ENCODE measurements at places on chromosomes 4 and X.

- no peak for DNase-seq
These were observed 51.0 kb downstream of the CYTL1 start for GRCh38 chr4:4968161-4968725.

DNA sequence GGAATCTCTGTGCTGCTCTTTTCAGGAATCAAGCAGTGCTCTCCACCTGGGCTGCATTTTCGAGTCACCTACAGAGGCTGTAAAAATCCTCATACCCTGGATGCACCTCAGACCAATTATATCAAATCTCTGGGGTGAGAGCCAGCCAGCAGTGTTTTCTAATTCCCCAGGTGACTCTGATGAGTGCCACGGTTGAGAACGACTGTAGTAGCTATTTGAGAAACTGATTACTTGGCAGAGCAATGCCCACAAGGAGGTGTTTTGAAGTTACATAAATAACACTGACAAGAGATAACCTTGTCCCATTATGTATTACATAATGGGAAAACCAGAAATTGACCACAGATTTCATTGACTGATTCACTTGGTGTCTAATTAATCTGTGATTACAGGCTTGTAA, 46.8 kb downstream of the CLCN4 start:
- no peak for DNase-seq

GRCh38 chr4:178811356-178811755, 1369.1 kb upstream of the AGA start:
- DNase-seq: no peak

DNA sequence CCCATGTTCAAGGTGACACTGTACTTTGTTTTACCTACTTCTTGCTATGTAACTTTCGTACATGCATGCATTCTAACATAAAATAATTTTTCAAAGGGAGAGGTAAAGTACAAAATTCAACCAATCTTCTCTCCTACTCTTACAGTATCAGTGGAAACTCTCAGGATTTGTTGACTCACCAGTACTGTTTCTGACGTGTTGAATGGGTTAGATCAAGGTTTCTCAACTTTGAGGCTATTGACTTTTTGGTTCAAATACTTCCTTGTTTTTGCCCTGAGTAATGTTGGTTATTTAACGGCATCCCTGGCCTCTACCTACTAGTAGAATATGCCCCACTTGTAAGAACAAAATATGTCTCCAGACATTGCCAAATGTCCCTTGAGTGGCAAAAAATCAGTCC, 94.6 kb upstream of the SMAD1 start:
- DNase-seq: no peak

DNA sequence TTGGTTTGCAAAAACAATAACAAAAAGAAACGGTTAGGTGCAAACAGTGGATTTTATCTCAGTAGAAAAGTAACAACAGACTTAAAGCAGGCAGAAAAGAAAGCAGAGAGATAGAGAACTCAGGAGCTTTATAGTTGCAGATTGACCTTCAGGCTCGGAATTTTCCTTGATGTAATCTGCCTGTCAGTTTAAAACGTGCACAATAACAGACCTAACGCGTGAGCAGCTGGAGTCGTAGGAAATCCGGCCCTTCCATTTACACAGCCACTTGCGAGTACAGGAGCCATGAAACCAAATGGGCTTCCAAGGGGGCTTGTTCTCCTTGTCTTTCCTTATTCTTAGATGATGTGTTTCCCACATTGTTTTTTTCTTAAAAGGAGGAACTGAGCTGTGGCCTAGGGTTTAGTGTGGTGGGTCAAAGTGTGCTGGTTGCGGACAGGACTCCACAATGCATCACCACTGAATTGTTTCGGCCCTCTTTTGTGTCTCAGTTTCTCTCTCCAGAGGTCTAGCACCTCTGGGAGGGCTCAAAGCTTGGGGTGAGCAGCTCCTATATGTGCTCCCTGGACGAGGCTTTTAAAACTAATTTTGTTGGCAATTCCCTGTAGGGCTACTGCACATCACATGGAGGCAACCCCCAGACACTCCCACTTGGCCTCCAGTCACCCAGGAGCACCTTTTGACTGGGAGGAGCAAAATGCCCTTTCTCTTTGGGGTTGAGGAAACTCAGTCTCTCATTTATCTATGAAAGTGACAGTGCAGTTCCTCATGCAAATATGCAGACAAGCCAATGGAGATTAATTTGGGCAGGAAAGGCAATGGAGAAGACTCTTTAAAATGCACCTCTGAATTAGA, 13.9 kb upstream of the MPP1 start:
- DNase-seq: no peak

DNA sequence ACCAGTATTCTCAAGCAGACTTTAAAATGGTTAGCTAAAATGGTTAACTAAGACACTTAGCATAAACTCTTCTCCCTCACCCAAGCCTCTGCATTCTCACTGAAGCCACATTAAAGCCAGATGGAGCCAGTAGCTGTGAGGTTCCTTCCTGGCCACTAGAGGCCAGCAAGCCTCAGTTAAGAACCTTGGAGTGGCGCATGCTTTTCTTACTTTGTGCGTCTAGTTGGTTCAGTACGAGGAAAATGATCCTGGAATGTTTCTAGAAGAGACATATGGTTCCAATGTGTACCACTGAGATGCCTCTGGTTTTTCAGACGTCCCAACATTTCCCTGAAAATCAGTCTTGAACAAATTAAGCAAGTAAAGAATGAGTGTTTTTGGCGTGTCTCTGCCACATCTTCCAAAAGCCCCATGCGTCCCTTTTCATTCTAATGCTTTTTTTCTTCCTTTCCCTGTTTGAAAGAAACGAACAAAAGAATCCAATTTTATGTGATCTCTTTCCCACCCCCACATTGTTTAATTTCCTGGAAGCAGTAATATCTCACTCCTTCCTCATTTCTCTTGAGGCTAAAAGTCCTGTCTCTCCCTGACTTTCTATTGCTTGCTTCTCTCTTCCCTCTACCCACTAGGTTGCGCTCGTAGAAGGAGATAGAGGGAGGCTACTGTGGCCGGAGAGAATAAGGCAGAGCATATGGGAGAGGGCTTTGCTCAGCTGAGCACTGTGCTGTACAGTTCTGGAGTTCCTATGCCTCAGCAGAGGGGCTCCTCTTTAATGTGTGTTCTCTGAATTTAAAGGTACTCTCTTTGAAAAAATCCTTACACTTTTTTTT, 82.9 kb upstream of the TAB3 start:
- peak; percentile 22 for DNase-seq

- no peak for DNase-seq
These were observed 55.7 kb downstream of the MSX1 start for GRCh38 chr4:4914965-4915845.

- DNase-seq: no peak
These were observed 61.5 kb upstream of the AP1S2 start for GRCh38 chrX:15915959-15916703.

DNA sequence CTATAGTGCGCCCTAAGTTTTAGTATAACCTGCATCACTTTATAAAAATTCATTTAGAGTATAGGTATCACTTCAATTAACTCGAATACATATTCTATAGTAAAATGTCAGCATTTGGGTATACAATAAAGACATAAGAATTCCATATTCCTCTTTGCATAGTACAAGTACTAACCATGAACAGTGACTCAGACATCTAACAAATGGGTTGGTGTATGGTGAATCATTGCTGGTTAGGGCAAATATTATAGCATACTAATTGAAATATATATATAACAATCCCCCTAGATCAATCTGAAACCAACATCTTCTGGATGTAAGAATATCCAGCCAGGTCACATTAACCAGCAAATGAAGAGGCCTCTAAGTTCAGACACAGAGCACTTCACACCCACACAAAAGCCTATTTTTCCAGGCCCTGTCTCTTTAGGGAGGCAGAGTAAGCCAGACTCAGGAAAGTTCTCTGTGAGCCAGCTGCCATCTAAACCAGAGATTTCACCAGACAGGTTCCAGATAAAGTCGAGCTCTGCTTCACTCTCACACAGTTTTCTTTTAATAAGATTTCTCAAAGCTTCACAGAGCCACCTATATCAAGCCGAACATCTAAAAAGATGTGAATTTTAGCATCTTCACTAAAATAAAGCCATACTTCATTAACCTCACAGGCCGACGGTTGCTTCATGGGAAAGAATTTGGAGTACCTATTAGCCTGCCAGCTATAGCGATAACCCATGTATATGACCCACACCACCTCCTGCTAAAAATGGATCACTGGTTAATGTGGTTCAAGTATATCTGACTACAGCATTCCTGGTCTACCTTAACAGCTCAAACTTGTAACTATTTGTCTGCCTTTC, 200.0 kb upstream of the FTHL17 start:
- no peak for DNase-seq

GRCh38 chr4:53419208-53419607, 41.8 kb downstream of the FIP1L1 start:
- DNase-seq: no peak

DNA sequence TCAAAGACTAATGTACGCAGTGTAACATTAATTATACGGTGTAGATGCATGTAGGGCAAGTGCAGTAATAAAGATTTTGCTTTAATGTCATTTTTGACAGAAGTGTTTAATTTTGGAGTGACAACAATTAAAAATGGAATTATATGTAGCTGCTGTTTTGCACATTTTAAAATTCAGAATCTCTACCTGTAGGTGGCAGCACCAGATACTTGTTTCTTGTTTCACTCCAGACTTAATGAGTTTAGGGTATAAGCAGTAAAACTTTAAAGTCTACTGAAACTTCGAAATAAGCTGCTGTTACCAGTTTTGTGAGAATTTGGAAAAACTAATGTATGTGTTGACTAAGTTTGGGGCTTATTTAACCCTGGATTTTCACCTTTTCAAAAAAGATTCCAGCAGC, 144.9 kb downstream of the POLA1 start:
- peak; percentile 39 for DNase-seq

- DNase-seq: no peak
These were observed 48.9 kb upstream of the TMSB15B start for GRCh38 chrX:103913356-103914020.

DNA sequence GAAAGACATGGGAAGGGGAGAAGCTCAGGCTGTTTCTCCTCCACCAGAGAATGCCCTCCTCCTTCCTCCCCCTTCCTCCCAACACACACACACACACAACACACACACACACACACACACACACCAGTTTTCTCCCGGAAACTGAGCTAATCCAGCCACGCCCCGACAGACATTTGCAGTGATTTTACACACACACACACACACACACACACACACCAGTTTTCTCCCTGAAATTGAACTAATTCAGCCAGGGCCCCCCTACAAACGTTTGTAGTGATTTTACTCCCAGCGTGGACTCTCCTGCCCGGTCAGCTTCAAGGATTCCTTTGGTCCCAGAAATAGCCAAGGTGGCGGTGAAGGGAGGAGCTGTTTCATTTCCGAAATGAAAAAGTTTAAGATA, 32.9 kb upstream of the STX18 start:
- DNase-seq: peak; percentile 27

- no peak for DNase-seq
These were observed 34.1 kb upstream of the ASMTL start for GRCh38 chrX:1486749-1487361.

DNA sequence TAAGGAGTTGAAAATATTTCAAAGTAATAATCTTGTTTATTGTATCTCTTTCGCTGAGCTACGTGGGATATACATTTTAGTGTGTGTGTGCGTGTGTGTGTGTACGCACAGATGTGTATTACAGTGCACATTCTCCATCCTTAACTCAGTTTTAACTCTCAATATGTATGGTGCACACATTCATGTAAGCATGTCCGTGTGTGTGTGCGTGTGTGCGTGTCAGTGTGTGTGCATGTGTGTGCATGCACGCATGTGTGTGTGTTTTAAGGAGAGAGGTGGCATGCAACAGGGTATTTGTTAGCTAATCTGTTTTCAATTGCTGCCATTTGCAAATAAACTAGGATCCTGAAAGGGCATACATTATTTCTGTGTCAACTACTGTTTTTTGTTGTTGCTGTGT, 264.9 kb upstream of the CXorf51A start:
- DNase-seq: no peak

GRCh38 chr4:141669501-141669900, 33.1 kb downstream of the IL15 start:
- no peak for DNase-seq

GRCh38 chrX:73683236-73683859, 120.4 kb downstream of the CHIC1 start:
- DNase-seq: no peak

DNA sequence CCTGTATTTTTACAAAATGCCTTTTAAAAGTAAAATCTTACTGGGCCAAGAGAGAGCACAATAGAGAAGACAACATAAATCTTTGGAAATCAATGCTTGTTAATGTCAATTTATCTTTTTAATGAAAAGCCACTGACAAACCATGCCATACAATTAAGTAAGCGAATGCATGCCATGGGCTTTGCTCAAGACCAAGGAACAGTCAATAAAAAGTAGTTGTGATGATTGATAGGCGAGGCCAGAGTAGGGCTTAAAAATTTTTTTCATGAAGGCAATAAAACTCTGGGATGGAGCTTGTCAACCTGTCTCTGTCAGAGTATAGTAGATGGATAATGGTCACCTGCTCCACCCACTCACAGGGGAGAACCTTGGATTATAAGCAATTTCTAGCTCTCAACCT, 17.5 kb upstream of the GPM6B start:
- DNase-seq: no peak

GRCh38 chrX:6782831-6783230, 247.9 kb upstream of the VCX3A start:
- DNase-seq: no peak

DNA sequence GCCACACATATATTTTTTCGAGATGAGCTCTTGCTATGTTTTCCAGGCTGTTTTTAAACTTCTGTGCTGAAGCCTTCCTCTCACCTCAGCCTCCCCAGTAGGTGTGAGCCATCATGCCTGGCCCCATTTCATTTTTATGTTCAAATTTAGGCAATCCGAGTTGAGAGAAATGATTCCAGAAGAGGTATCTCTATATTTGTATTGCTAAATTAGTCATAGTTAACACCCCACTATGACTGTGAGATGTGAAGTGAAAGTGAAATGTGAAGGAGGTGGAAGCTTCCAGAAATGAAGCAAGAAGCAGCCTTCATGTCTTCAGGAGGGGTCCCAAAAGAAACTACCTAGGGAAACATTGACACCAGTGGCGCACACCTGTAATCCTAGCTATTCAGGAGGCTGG, 17.7 kb downstream of the APELA start:
- DNase-seq: no peak

GRCh38 chrX:29143356-29143755, 556.1 kb downstream of the IL1RAPL1 start:
- no peak for DNase-seq

DNA sequence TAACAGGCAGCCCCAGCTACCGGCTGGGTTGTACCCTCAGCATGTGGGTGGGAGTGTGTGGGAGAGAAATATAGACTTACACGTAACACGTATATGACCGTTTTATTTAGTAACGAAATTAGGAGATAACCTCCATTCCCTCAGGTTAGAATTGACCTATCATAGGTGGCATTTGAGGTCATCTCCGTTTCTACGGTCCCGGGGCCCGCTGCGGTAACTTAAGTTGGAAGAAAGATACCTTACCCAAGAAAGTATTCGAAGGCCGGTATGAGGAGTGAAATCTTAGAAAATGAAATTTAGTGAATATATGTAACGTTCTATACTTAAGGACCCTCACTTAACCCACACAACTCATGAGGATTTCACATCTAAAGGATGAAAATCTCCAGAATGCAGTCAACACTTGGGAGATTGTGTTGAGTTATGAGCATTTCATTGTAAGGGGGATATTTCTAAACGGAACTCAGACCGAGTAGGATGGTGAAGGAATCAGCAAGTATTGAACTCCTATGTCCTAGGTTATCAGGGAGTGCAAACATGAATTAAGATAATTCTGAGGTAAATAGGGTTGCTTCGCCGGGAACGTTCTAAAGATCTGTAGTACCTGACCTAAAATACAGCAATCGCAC, 891 bp downstream of the CISD2 start:
- DNase-seq: no peak

GRCh38 chr4:45971108-45971507, 152.7 kb downstream of the GABRG1 start:
- DNase-seq: no peak

- no peak for DNase-seq
These were observed 52.5 kb upstream of the GRPEL1 start for GRCh38 chr4:7120341-7120740.

All from activated CD4-positive, alpha-beta T cell treated with anti-CD3 and anti-CD28 coated beads, Interleukin-2, amount 10 ng/mL, durations not matched to agents 7 days and 5 days (primary cell).